SHP77 (cell line): ENCODE measurements at places on chromosomes 2 and 18.
A peak's percentile ranks its signal among the peaks of the same experiment; 100 is the strongest.

DNA sequence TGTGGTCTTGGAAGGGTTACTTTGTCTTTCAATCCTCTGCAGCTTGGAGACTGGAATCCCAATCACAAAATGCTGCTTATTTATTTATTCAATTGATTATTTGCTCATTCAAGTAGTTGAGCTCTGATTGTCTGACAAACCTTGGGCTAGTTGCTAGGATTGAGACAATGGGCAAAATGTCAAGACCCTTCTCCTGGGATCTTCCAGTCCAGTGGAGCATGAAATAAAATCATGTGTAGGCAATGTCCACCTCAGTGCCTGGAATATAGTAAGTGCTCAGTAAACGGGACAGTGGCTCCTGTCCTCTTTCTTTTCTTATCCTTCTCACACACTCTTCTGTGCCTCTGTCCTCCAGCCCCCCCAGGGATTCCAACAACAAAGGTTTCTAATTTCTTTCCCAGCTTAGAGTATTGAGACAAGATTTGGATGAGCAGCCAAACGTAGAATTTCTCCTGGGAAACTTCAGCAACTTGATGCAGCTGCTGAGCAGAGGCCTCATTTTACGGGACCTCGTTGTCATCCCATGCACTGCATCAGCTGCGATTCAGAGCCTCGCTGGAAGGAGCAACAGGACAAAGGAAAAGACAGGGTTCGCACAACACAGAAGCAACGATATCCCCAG is 545.0 kb downstream of the SOX11 start:
- DNase-seq = no peak

- no peak for DNase-seq
Measured at GRCh38 chr2:2941205-2941604, 436.4 kb downstream of the EIPR1 start.

DNA sequence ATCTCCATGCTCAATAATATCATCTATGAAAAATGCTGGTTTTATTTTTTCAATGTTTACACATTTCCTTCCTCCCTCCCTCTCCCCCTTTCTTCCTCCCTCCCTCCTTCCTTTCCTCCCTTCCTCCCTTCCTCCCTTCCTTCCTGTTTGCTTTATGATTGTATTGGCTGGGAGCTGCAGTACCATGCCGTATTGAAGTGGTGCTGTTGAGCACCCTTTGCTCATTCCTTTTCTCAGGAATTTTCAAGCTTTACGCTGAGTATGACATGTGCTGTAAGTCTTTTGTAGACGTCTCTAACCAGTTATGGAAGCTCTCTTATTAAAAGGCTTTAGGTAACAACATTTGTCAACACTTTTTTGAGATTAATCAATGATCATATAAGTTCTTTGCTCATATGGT is 100.4 kb downstream of the SNTG2 start:
- peak; percentile 24 for DNase-seq

DNA sequence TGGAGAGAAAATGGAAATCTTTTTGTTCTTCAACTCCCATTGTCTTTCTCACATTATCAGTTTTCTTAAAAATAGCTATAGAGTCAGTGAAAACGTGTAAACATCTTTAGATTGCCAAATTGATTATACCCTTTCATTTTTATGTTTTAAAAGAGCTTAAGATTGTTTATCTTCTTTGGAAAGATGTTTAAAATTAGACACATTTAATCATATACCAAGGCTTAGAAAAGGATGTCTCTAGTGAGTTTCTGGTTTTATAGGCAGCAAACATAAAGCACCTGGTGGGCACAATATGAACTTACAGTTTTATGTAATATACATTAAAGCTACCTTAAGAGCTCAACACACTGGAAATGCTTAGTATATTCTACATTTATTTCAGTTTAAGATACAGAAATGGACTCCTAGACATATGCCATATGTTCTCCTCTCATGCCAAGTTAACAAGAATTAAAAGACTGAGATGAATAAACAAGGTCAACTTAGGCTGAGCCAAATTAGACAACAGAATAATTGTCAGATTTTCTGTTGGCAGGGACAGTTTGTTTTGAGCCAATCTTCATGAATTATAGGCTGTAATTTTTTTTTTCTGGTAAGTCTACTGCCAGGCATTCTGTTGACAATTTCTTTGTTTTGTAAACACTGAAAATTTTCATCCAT is 112.7 kb downstream of the OTX1 start:
- no peak for DNase-seq

DNA sequence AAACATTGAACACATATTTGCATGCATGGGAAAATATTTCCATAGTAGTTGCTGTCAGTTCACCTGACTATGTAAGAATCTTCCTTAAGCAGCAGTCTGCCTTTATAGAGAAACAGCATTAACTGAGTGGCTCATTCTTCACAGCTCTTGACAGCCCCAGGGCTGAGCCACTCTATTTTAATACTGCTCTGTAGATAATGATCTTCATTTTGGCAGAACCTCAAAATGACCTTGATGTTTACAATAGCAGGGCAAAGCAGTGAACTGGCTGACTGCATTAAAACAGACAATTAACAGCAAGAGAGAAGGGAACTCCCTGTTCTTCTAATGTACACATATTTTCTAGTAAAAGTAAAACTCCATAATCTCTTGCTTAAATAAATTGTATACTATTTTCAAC is 580.6 kb upstream of the SOX11 start:
- DNase-seq = peak; percentile 89

GRCh38 chr2:195559431-195559914 is 97.6 kb upstream of the SLC39A10 start:
- DNase-seq = no peak

GRCh38 chr18:59114160-59114559 is 25.5 kb upstream of the SEC11C start:
- no peak for DNase-seq

- DNase-seq = no peak
Measured at GRCh38 chr2:62303788-62304187, 107.9 kb downstream of the B3GNT2 start.

- DNase-seq = no peak
Measured at GRCh38 chr2:84800194-84800805, 80.6 kb downstream of the TRABD2A start.

DNA sequence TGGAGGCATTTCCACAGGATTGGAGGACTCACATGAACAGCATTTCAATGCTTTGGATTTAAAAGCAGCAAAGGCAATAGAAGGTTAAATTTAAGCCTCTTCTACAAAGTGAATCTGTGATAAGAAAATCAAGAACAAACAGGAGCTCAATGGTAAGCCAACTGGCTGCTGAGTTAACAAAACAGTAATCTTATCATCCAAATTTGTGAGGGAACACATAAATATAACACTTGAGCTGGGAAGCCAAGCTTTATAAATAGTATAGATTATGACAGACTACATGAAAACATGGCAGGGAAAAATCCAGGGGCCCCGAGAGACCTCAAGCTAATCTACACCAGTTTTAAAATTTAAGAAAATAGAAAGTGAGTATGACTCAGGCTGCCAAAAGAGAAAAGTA is 108.5 kb upstream of the PGAP1 start:
- DNase-seq = no peak

- no peak for DNase-seq
Measured at GRCh38 chr18:35130236-35130635, 89.0 kb downstream of the MAPRE2 start.

DNA sequence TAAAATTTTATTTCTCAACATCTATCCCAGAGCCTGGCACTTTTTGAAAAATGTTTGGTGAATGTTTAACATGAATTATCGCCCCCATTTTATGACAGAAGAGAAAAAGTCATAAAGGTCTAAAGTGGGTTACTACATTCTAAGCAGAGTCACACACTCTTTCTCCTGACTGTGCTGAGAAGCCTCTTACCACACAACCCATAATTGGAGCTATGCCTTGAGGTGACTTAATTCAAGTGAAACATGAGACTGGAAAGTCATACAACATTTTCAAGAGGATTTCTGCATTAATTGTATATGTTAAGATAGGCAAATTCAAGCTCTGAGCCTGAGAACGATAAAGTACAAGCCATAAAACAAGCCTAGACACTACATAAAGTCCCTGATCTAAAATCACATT is 3.1 kb upstream of the DSEL start:
- no peak for DNase-seq

DNA sequence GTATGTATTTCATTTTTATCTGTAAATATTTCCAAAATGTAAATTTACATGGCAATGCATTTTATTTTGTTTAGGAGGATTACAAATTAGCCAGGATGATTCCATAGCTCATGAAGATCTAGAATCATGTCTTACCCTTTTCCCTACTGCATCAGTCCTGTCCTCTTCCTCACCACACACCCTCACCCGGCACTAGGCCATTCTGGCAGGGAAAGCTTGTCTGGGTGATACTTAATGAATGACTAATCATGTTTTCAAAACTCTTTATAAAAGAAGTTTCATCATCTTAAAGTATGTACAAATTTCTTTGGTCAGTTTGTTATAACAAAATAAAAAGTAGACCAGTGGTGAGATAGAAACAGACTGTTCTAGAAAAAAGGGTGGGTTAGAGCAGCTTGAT is 283.3 kb upstream of the VWC2L start:
- DNase-seq = no peak

DNA sequence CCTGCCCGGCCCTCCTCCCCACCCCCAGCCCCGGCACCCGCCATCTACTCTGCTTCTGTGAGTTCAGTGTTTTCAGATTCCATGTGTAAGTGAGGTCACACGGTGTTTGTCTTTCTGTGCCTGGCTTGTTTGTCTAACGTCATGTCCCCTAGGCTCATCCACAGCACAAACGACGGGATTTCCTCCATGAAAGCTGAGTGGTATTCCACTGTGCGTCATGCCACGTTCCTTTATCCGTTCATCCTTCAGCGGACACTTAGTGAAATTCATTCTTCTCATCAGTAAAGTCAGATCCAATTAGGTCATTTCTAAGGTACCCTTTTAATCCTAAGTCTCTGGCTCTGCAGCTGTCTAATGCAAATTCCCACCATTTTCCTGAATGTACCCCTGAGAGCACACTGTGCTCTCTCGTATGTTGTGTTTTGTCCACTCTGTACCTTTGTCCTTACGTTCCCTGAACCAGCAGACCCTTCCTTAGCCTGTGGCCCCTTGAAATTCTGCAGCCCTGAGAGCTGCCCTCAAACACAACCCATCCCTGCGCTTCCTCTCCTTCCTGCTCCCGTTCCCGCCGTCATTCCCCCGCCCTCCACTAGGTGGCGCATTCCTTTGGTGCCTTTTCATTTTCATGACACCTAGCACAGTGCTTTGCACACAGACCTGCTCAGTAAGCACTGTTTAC is 44.1 kb downstream of the TRAPPC12 start:
- DNase-seq = peak; percentile 94

DNA sequence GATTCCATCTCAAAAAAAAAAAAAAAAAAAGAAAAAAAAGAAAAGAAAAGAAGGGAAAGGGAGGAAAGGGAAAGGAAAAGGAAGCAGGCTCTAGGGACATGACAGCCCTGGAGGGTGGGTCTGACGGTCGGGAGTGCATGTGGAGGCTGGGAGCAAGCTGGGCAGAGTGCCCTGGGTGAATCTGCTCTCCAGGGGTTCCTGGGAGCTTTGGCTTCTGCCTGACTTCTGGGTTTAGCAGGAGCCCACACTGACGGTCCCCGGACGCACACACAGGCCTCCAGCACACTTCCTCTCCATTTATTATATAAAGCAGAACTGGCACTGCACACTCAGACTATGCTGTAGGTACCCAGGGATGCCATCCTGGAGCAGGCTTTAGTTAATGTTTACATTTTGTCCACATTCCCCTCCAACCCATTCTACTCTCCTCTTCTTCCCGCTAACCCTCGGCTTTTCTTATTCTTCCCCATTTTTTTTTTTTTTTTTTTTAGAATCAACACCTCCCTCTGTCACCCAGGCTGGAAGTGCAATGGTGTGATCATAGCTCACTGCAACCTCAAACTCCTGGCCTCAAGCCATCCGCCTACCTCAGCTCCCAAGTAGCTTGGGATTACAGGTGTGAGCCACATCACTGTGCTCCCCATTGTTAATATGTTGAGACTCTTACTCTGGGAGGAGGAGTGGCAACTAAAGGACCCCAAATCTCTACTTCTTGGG is 151.1 kb upstream of the SLC1A4 start:
- no peak for DNase-seq

DNA sequence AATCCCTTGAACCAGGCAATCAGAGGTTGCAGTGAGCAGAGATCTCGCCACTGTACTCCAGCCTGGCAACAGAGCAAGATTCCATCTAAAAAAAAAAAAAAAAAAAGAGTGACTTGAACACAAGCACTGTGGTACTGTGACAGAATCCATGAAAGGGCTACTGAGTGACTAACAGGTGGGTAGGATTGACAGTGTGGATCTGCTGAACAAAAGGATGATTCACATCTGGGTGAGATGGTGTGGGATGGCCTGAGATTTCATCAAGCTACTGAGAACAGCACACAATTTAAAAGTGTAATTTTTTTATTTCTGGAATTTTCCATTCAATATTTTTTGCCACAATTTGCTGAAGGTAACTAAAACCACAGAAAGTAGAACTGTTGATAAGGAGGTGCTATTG is 13.3 kb upstream of the SP3 start:
- no peak for DNase-seq

DNA sequence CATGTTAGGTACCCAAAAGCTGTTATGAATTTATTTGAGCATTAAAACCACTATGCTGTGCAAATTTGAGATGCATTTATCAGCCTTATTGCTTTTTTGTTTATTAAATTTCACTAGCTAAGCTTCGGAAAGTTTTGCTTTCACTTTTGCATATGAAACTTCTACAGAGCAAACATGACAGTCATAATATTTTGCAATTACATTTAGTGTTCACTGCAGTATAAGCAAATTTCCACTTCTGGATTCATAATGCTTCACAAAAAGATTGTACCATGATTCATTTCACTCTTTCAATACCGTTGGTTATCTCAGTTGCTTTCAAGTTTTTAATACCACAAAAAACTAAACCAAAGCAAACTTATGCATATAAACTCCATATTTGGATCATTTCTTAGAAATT is 228.7 kb upstream of the SLC8A1 start:
- DNase-seq = no peak

- DNase-seq = no peak
Measured at GRCh38 chr2:1736997-1737480, 7.3 kb downstream of the PXDN start.

- no peak for DNase-seq
Measured at GRCh38 chr2:119760956-119761275, 1.2 kb downstream of the PTPN4 start.

GRCh38 chr2:58928973-58929372 is 687.8 kb upstream of the FANCL start:
- no peak for DNase-seq

DNA sequence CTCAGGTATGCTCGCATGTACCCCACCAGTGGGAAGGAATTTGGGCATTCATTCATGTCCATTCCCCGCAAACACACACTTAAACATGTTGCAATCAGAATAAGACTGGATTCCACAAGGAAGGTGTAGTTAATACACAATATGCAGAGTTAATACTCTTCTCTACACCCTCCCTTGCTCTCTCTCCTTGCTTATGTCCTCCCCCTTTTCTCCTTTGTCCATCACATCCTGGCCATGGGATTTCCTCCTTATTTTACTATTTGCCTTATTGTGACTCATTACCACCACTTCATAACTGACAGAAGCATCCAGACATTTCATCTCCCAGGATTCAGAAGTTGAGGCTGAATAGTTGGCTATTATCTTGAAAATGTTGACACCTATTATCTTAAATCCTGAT is 473.8 kb upstream of the SPHKAP start:
- no peak for DNase-seq
